ENCODE measurements at places on chromosomes 7 and 10.

DNA sequence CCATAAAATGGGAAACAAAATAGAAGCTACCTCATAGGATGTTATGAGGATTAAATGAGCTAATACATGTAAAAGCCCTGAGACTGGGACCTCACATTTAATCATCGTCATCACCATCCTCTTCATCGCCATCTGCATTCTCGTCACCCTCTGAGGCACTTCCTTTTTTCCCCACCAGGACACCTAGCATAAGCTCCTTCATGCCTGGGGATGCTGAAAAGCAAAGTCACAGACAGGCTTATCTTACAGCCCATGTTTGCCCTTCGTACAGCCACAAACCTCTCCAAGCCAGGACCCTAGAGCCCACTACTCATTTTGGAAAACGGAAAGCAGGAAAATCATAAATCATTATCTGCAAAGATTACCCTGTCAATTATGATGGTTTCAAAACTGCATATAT, 249.6 kb downstream of the GPAM start:
- H3K27me3 ChIP-seq, result no peaks in the 10 kb centered on the region
- no peak for DNase-seq
- H3K27ac ChIP-seq, result no peak overlapping the region
- no peaks in the 10 kb centered on the region for H3K36me3 ChIP-seq

DNA sequence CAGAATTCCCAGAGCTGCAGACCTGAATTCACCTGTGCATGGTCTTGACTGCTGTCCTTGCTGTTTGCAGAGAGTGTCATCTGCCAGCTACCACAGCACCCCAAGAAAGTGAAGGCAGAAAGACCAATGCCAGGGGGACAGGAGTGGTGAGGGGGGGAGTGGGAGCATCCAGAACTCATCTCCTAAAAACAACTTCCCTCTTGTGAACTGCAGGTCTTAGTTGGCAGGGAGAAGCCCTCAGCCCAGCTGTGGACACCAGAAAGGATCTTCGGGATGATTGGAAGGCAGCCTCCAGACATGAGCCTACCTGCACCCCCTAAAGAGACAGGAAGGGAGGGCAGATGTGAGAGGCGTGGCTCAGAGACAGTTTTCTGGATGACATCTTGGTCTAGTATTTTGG, 615.8 kb upstream of the MGMT start:
- no peak overlapping the region for H3K27ac ChIP-seq
- H3K36me3 ChIP-seq, result no peaks in the 10 kb centered on the region
- no peaks in the 10 kb centered on the region for H3K4me1 ChIP-seq
- DNase-seq, result no peak
- H3K27me3 ChIP-seq, result no peaks in the 10 kb centered on the region
- H3K4me3 ChIP-seq, result no peak overlapping the region

DNA sequence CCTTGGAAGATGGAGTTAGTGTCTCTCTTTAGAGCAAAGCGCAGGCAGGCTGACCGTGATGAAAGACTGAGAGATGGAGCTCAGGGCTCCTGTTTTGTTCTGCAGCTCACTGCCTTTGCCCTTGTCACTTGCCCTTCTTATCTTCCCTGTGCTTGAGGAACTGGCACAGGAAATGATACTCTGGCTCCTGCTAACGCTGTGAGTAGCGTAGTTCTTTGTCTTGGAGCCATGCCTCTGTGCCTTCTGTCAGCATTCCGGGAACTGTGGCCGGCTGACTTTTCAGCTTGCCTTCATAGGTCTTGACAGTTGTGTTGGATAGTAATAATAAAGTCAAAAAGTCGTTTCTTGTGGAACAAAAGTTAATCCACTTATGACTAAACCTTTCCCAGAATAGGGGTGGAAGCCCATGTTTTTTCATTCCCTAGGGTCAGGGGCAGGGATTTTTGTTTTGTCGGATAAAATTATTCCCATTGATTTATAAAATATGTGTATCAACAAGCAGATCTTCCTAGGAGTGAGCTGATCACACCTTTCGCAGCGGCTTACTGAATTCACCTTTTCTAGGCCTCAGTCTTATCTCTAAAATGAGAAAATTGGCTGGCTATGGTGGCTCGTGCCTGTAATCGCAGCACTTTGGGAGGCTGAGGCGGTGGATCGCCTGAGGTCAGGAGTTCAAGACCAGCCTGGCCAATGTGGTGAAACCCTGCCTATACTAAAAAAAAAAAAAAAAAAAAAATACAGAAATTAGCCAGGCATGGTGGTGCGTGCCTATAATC, 16.6 kb upstream of the TMEM236 start:
- no peak for DNase-seq
- H3K27me3 ChIP-seq, result no peaks in the 10 kb centered on the region
- no peak overlapping the region for H3K4me3 ChIP-seq
- H3K36me3 ChIP-seq, result no peaks in the 10 kb centered on the region
- H3K27ac ChIP-seq, result no peak overlapping the region
- H3K4me1 ChIP-seq, result no peaks in the 10 kb centered on the region

GRCh38 chr7:106047184-106047583, 64.9 kb downstream of the SYPL1 start:
- no peaks in the 10 kb centered on the region for H3K27me3 ChIP-seq
- peaks cover 9% of the 10 kb centered on the region for H3K4me1 ChIP-seq
- no peak overlapping the region for H3K4me3 ChIP-seq
- H3K27ac ChIP-seq, result no peak overlapping the region
- DNase-seq, result no peak

GRCh38 chr10:129877773-129878371, 86.2 kb downstream of the EBF3 start:
- H3K4me1 ChIP-seq, result no peaks in the 10 kb centered on the region
- H3K27ac ChIP-seq, result no peak overlapping the region
- H3K36me3 ChIP-seq, result no peaks in the 10 kb centered on the region

All from CD8-positive, alpha-beta memory T cell (primary cell).